ENCODE measurements at places on chromosomes 5 and 9.

GRCh38 chr5:150402229-150402773 lies 10.4 kb downstream of the CD74 start:
- DNase-seq, result no peak

DNA sequence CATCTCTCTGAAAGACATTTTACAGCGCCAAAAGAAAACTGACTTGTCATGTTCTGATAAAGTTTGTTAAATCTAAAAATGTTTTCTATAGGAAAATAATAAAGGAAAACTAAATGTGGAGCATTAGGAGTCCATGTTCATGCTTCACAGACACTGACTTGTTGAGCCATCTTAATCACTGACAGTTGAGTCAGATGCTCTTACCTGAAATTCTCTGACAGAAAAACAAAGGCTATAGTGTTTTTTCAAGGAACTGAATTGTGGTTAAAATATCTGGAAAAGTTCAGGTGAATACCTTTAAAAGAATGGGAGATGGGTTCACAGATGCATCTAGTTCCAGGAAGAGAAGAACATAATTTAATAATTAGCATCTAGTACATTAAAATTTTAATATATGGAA lies 113.5 kb upstream of the SLC12A2 start:
- no peak for DNase-seq

- no peak for DNase-seq
These were observed 48.9 kb upstream of the TTC23L start for GRCh38 chr5:34790069-34790468.

DNA sequence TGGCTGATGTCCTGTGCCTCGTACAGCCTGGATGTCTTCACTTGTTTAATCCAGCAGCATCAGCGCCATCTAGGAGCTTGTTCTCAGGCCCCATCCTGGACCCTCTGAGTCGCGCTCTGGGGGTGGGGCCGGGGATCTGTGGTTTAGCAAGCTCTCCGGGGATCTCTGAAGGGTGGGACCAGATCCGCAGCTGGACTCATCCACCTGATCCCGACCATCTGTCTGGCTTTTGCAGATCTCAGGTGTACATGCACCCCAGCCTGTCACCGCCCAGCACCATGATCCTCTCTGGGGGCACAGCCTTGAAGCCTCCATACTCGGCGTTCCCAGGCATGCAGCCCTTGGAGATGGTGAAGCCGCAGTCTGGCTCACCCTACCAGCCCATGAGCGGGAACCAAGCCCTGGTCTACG lies 15.1 kb upstream of the POMT1 start:
- DNase-seq, result no peak

GRCh38 chr9:30815585-30815984 lies 1568.9 kb upstream of the ACO1 start:
- DNase-seq, result no peak

- DNase-seq, result peak; percentile 45
These were observed 1126.7 kb upstream of the CDH9 start for GRCh38 chr5:28165096-28165495.

- DNase-seq, result no peak
These were observed 15.0 kb upstream of the LVRN start for GRCh38 chr5:115947260-115947659.

GRCh38 chr5:78360924-78361630 lies 660 bp downstream of the SCAMP1 start:
- DNase-seq, result peak; percentile 72

GRCh38 chr5:132013006-132013689 lies 1.7 kb upstream of the ACSL6 start:
- no peak for DNase-seq

DNA sequence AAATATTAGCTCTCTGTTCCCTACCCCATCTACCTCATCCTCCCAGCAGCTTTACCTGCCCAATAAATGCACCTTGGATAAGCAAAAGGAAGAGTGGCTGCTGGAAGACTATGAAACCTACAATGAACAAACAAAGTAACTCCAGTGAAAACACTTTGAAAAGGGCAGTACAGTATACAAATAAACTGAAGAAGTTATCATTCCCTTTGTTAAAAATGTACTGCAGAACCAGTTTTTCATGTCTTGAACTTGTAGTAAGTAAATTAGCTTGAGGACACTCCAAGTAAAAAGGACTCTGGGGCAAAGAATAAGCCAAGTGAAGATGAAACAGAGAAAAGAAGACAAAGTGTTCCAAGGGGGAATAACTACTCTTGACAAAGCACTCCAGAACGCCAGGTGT lies 457.1 kb downstream of the DTWD2 start:
- DNase-seq, result no peak

DNA sequence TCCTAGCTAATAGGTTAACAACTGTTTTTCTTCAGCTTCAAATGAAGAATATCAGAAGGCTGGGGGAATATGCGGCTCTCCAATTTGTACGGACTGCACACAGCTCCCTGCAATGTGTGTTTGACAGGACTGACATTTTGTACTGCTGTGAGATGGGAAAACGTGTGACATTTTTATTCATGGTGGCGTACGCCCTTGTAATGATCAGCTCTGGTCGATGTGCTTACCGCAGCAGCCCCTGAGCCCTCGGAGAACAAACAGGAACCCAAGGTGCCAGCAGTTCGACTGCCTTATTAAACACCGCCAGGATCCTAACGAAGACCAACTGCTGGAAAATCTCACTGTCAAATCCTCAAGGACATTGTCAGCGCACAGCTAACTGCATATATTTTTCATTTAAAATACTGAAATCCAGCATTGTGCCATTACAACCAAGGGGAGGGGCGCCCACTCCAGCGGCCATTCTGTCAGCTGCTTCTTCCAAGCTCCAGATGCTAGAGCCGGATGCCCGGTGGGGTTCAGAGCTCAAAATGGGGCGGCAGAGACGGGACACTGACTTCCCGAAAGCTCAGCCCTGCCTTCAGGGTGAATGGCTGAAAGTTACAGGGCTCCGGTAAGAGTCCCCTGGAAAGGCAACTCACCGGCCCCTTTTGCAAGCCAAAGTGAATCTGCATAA lies 66.8 kb downstream of the CRB2 start:
- DNase-seq, result no peak

GRCh38 chr5:36153726-36154125 lies 1.8 kb downstream of the SKP2 start:
- no peak for DNase-seq

GRCh38 chr5:152676196-152676595 lies 271.1 kb upstream of the NMUR2 start:
- no peak for DNase-seq

- DNase-seq, result peak; percentile 56
These were observed 53.1 kb upstream of the TYRP1 start for GRCh38 chr9:12640016-12640587.

- DNase-seq, result no peak
These were observed 41.1 kb upstream of the KCNMB1 start for GRCh38 chr5:170430256-170430655.

GRCh38 chr9:16652582-16652981 lies 217.9 kb downstream of the BNC2 start:
- DNase-seq, result no peak

Data from HT1080 (cell line).